ENCODE measurements at places on chromosomes 12 and 14. TPM values are rescaled to one million over a fixed set of nuclear protein-coding genes. Genes with fewer than 3 reads are reported as not detected.

GRCh38 chr12:49748306-49748705 lies 6.9 kb downstream of the TMBIM6 start:
- no peak for DNase-seq

DNA sequence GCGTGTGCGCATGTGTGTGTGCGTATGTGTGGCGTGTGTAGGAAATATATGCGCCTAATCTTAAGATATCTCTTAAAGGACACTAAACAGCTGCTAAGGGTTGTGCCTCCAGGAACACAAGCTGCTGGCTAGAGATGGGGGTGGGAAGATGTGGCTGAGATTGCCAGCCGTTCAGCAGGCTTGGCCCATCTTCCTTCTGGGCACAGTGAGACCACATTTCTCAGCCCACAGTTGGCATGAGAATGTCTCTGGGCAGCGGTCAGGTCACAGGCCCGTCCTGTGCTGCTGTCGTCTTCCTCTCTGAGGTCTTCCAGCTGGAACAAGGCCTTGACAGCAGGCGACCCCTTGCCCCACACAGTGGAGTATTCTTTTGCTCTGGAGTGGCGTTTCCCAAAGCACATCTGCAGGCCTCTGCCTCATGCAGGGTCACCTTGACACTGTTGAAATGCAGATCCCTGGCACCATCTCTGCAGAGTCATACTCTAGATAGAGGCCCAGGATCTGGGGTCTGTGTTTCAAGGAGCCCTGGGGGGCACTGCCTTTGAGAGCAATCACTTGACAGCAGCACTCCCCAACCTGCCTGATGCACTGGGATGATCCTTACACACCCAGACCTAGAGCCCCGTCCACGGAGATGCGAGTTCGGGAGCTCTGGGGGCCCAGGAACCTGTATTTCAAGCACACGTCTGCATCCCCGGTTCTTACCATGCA lies 335.5 kb upstream of the SFSWAP start:
- DNase-seq: no peak

DNA sequence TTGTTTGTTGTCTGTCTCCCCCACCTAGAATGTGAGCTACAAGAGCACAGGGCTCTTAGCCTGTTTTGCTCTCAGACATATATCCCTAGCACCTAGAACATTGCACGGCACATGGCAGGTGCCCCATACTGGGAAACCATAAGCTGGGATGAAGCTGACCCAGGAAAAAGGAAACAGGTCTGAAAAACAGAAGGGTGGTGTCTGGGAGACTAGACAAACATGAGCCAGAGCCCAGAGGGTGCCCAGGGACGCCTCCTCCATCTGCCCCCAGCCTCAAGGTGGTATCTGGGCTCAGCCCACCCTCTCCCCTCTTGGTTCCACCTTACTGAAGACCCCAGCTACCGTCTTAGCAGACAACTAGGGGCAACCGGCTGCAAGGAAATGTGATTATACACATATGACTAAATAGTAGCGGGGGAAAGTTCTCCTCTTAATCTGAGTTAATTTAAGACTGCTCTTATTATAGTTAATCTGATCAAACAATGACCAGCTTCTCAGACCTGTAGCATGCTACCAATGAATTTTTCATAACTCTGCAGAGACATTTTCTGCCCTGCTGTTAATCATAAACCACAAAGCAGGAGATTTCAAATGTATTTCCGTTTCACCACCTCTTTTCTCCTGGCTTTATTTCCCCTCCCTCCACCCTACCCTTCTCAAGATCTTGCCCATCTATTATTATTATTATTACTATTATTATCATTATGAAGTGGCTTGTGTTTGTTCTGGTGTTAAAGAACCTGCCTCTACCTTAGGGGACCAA lies 31.9 kb downstream of the KSR2 start:
- DNase-seq: no peak

DNA sequence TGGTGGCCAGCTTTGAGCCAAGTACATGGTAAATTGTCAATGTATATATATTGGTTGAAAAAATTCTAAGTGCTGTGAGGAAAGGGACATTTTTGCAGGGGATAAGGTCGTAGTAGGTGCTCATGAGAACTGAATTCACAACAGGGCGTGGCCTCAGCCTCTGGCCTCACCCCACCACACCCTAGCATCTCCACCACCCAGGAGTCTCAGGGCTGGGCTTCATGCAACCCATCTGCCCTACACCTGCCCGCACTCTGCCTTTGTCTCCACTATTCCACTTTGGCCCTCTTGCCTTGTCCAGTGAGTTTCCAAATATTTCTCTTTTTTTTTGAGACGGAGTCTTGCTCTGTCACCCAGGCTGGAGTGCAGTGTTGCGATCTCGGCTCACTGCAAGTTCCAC lies 22.1 kb upstream of the AQP2 start:
- no peak for DNase-seq

GRCh38 chr14:24063263-24063836 lies 8.0 kb upstream of the CPNE6 start:
- DNase-seq: no peak

DNA sequence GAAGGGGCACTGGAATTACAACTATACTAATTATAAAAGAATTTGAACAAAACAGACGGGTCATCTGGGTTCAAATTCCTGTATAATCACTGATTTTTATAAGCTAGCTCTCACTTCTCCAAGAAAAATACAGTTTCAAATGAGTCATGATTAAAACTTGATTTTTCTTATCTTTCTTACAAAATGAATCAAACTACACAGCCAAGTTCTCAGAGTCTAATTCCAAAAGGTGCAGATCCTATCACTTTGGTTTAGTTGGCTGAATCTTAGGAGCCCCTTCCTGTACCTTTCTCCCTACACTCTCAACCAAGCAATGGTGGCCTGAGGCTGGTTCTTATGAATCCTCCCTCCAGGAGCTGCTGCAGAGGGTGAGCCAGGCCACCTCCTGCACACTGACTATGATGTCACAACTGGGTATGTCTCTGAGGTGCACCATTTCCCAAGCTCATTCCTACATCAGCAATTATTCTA lies 43.8 kb upstream of the BMP4 start:
- no peak for DNase-seq

- DNase-seq: no peak
These were observed 55.4 kb downstream of the SUSD6 start for GRCh38 chr14:69666690-69667211.

The NFE2 gene
- total RNA-seq: 0.24 TPM

The OTOGL gene
- total RNA-seq: 0.27 TPM

The AP1G2 gene
- 156 TPM for total RNA-seq

The PLEKHD1 gene
- 0.48 TPM for total RNA-seq

The ARHGAP9 gene
- total RNA-seq: 0.52 TPM
